ENCODE measurements at places on chromosomes 5 and 9.

DNA sequence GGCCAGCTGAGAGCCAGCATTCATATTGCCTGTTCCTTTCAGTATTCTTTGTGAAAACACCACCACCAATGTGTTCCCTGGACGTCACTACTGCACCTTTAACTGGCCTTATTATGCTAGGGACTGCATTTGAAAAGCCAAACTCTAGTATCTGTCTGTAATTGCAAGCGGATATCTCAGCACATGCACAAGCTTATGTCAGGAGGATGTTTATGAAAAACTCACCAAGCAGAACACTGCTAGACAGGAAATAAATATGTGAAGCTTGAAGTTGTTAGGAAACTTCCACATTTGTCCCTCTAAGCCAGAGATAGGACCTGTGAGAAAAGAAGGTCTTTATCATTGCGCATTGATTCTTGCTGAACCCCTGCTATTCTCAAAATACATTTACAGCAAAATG is 135.4 kb upstream of the CCDC152 start:
- DNase-seq, result no peak
- no peaks in the 10 kb centered on the region for H3K4me1 ChIP-seq
- peaks cover 16% of the 10 kb centered on the region for H3K27me3 ChIP-seq
- no peak overlapping the region for H3K27ac ChIP-seq

DNA sequence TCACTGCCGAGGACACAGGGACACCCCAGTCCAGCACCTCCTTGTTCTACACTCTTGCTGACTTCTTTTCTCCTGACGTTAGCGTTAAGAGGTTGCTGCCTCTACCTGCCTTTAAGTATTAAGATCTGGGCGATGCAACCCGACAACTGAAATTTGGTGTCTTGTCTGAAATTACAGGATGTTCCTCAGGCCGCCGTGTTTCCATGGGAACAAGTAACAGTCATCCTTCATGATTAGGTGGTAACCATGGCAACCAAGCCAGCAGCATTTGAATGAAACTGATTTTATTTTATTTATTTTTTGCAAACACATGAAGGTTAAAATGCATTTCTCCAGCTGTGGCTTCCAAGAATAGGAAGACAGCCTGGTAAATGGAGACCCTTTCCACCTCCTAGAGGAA is 20.8 kb downstream of the DAB2IP start:
- no peak overlapping the region for H3K27ac ChIP-seq
- peaks cover 10% of the 10 kb centered on the region for H3K27me3 ChIP-seq
- no peaks in the 10 kb centered on the region for H3K36me3 ChIP-seq

GRCh38 chr5:43390471-43390870 is 21.7 kb downstream of the CCL28 start:
- no peak overlapping the region for H3K4me3 ChIP-seq
- H3K4me1 ChIP-seq, result peaks cover 18% of the 10 kb centered on the region
- peaks cover 10% of the 10 kb centered on the region for H3K36me3 ChIP-seq
- no peaks in the 10 kb centered on the region for H3K27me3 ChIP-seq
- H3K27ac ChIP-seq, result no peak overlapping the region

DNA sequence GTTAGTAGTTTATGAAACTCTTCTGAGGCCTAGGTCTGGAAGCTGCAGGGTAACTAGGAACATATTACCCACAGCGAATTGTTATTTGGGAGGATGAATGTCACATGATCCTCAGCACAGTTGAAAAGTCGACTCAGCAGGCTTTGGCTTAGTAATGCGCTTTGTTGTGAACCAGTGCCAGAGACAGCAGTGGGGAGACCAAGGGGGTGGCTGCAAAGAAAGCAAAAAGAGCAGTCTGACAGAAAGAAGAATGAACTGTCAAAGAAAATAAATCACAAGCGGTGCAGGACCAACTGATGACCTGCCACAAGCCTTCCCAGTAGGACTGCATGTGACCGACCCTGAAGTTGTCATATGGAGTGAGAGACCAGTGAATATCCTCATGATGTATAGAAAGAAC is 170.0 kb downstream of the CCDC171 start:
- no peak overlapping the region for H3K4me3 ChIP-seq
- no peak for DNase-seq
- no peaks in the 10 kb centered on the region for H3K36me3 ChIP-seq
- H3K4me1 ChIP-seq, result no peaks in the 10 kb centered on the region
- no peak overlapping the region for H3K27ac ChIP-seq
- H3K27me3 ChIP-seq, result no peaks in the 10 kb centered on the region

DNA sequence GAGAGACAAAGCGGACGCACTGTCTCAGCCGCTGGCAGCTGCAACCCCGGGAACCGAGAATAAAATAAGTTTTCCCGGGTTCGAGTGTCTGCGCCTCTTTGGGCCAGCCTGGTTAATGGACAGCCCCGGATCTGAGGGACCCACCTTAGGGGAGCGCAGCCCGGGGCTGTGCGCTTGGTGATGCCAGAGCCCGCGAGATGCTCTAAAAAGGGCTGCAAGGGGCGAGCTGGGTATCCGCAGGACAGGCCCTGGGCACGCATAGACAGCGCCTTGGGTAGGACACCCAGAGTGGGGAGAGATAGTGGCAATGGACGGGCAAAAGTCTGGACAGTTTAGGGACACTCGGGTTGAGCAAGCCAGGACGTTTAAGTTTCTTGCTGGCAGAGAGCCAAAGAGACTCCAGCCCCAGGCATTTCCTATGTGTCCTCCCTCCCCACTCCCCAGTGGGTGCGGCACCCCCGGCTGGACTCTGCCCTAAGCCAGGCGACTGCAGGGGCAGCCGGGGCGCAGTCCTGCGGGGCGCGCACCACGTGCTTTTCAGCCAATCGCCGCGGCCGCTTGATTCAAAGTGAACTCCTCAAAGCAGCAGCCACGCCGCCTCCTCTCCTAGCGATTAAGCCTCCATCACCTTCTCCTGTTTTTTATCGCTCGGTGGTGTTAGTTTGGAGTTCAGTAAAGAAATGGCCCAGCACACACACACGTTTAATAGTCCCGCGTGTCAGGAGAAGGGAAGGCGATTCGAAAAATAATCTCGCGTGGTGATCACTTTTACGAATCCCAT is 616 bp upstream of the ENC1 start:
- peaks cover 27% of the 10 kb centered on the region for H3K4me1 ChIP-seq
- peaks cover 57% of the 10 kb centered on the region for H3K27me3 ChIP-seq
- peak overlapping the region; percentile 90 for H3K4me3 ChIP-seq
- DNase-seq, result peak; percentile 54

- H3K27ac ChIP-seq, result no peak overlapping the region
- no peaks in the 10 kb centered on the region for H3K4me1 ChIP-seq
- H3K4me3 ChIP-seq, result no peak overlapping the region
- H3K36me3 ChIP-seq, result no peaks in the 10 kb centered on the region
- no peak for DNase-seq
- no peaks in the 10 kb centered on the region for H3K27me3 ChIP-seq
Observed at GRCh38 chr5:175328176-175328575, 115.8 kb downstream of the DRD1 start.

GRCh38 chr9:104864675-104865104 is 63.3 kb downstream of the ABCA1 start:
- H3K4me1 ChIP-seq, result no peaks in the 10 kb centered on the region
- no peak for DNase-seq
- no peak overlapping the region for H3K27ac ChIP-seq
- H3K27me3 ChIP-seq, result peaks cover 1% of the 10 kb centered on the region

DNA sequence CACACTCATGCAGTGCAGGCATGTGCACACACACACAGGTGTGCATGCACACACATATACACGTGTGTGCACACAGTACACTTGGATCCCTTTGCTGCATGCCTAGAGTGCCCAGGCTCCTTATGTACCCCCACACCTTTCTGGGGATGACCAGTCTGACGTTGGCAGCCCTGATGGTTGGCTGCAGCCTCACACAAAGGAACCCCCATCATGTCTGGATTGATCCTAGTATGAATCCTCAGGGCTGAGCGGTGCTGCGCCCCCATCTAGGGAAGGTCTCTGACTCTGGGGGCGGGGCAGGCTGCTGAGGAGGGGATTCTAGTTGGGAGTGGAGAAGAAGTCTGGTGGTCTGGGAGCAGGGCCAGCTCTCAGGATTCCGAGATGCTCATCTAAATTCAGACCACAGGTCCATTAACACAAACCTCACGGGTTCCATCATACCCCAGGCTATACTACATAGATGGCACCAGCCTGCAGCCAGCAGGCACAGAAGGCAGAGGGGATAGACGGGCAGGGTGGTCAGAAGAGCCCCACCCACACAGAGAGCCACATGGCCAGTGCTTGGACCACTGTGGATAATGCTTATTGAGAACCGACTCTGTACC is 50.5 kb upstream of the OLFM1 start:
- H3K27ac ChIP-seq, result no peak overlapping the region
- no peak for DNase-seq
- H3K4me1 ChIP-seq, result no peaks in the 10 kb centered on the region
- no peaks in the 10 kb centered on the region for H3K36me3 ChIP-seq

DNA sequence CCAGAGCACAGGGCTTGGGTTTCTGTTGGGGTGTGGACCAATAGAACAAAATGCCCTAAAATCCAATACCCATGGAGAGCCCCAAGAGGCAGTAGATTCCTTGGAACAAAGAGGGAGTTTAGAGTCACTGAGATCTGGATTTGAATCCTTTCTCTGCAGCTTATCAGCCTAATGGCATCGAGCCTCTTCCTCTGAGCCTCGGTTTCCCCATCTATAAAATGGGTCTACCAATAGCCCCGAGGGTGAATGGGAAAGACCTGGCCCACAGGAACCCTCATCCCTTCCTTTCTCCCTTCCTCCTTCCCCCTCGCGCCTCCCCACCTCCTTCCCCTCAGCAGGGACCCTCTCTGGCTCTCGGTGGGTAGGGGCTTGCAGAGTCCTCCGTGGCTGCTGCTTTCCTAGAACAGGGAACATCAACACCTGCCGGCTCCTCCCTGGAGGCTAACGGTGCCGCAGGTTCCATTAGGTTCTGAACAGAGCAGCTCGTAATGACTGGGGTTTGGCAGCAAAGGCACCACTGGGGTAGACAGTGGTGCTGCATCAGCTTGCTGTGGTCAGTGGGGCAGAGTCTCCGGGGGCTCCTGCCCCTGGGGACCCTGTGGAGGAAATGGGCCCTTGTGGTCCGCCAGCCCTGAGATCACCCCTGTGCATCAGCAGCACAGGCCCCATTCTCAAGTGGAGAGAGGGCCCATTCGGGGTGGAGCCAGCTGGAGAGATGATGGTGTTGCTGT is 40.3 kb downstream of the NEK6 start:
- no peak overlapping the region for H3K4me3 ChIP-seq
- H3K27me3 ChIP-seq, result peaks cover 10% of the 10 kb centered on the region
- no peaks in the 10 kb centered on the region for H3K36me3 ChIP-seq

DNA sequence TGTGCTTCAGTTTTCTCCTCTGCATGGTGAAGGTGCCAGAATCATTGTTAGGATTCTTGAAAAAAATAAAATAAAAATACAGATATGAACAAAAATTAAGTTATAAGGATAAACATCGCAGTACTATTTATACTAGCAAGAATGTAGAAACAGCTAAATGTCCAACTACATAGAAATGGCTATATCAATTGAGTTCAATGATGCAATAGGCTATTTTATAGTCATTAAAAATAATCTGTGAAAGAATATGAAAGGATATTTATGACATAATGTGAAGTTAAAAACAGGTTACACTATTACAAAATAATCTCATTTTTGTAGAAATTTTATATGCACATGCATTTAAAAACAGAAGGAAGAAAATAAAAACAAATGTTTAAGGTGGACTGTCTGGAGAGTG is 198.7 kb upstream of the TRIM32 start:
- no peak overlapping the region for H3K4me3 ChIP-seq
- H3K36me3 ChIP-seq, result no peaks in the 10 kb centered on the region
- H3K27ac ChIP-seq, result no peak overlapping the region
- no peak for DNase-seq

DNA sequence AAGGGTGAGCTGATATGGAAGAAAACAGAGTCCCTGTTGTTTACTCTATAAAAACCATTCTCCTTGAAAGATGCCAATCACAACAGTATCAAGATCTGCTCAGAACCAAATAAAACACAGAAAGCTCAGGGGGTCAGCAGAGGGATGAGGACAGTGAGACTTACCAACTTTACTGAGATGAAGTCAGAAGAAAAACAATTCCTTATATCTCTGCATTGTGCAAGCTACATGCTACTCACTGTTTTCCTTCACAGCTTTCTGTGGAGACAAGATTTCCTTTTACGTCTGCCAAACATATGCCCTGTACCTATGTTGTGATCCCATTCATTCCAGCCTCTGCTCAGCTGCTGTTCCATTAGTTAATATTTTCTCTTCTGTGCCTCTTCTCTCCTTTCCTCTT is 185.6 kb downstream of the TSSK1B start:
- no peak overlapping the region for H3K4me3 ChIP-seq
- no peaks in the 10 kb centered on the region for H3K4me1 ChIP-seq
- DNase-seq, result no peak
- no peaks in the 10 kb centered on the region for H3K36me3 ChIP-seq
- H3K27ac ChIP-seq, result no peak overlapping the region

- H3K27ac ChIP-seq, result no peak overlapping the region
- DNase-seq, result no peak
- H3K4me3 ChIP-seq, result no peak overlapping the region
Observed at GRCh38 chr9:8070779-8071444, 271.3 kb upstream of the DMAC1 start.

DNA sequence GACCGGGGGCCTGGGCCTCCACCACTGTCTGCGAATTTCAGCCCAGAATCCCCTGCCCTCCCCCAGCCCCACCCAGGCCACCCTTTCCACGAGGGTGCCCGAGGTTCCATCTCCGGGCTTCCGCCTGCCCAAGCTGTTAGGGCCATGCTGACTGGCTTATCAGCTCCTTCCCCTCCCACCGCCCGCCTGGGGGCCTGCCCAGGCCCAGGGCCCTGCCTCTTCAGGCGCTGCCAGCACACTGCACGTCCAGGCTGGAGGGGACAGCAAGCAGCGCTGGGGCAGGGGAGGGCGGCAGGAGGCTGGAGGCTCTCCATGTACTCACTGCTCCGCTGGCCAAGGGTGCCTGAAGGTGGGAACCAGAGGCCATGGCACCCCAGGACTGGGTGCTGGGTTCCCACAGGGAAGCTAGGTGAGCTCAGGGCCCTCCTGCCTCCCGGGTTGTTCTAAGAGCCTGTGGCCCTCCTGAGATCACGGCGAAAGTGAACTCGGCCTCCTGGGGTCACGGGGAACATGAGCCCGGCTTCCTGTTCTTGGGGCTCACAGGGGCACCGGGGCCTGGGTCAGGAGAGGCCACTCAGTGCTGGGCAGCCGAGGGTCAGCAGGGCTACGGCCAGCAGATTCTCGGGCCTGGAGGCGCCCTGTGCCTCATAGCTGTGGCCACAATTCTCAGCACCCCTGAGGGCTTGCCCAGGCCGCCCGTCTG is 57.7 kb upstream of the EGFL7 start:
- DNase-seq, result no peak
- H3K4me3 ChIP-seq, result no peak overlapping the region
- no peaks in the 10 kb centered on the region for H3K4me1 ChIP-seq

DNA sequence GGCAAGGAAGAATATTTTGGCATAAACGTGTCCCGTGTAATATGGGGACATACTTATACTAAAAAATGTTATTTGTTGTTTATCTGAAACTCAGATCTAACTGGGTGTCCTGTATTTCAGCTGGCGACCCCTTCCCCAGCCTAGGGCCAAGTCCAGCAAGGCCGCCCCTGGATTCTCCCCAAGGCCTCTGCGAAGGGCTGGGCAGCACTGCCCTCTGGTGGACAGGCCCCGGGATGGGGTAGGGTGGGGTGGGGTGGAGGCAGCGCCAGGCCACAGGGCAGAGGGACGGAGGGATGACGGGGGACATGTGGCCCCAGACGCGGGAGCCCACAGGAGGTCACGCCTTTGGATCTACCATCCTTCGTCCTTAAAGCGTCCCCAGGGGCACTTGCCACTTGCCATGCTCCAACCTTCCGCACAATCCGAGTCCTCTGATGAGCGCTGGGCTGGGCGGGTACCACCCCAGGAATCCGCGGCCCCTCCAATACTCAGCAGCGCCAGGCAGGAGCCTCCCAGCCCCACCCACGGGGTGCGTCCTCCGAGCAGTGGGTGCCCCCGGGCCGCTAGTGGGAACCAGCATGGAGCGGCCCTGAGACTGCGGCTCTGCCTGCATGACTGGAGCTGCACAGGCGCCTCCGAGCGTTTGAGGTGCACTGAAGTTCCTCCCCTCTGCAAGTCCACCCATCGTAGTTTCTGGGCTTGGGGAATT is 7.1 kb upstream of the AGPAT2 start:
- H3K4me3 ChIP-seq, result no peak overlapping the region
- no peaks in the 10 kb centered on the region for H3K36me3 ChIP-seq
- peaks cover 4% of the 10 kb centered on the region for H3K4me1 ChIP-seq

Data from activated naive CD8-positive, alpha-beta T cell treated with anti-CD3 and anti-CD28 coated beads, Interleukin-2, amount 10 ng/mL, durations not matched to agents 7 days and 5 days (primary cell).